ENCODE measurements at places on chromosomes 6 and 20. TPM values are rescaled to one million over a fixed set of nuclear protein-coding genes. Genes with fewer than 3 reads are reported as not detected.

DNA sequence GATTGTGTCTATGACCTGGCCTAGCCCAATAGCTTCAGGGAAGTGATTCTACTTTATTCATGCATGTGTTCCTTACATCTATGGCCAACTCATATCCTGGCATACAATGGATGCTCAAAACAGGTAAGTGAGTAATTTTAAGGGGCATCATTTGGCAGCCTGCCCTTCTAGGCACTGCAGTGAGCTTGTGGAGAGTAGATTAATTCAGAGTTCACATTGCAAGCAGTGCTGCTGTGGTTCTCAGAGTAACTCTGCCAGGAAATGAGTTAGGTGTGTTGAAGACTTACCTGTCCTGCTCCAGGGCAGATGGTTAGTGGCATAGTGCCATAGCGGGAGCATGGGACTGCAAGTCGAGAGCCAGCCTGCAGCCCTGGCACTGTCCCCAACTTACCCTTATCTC is 158.0 kb downstream of the SCP2D1 start:
- H3K4me3 ChIP-seq: no peak overlapping the region
- no peak overlapping the region for H3K27ac ChIP-seq
- DNase-seq: peak; percentile 29
- no peaks in the 10 kb centered on the region for H3K36me3 ChIP-seq

- no peak overlapping the region for H3K4me3 ChIP-seq
- peaks cover 14% of the 10 kb centered on the region for H3K4me1 ChIP-seq
- H3K27me3 ChIP-seq: no peaks in the 10 kb centered on the region
- no peaks in the 10 kb centered on the region for H3K36me3 ChIP-seq
These were observed 119.0 kb downstream of the ALDH8A1 start for GRCh38 chr6:134830940-134831339.

GRCh38 chr6:97067045-97067444 is 142.5 kb downstream of the KLHL32 start:
- no peak overlapping the region for H3K27ac ChIP-seq
- H3K4me3 ChIP-seq: no peak overlapping the region

GRCh38 chr6:33828452-33828763 is 24.6 kb upstream of the MLN start:
- peaks cover 14% of the 10 kb centered on the region for H3K4me1 ChIP-seq
- no peaks in the 10 kb centered on the region for H3K36me3 ChIP-seq
- no peak overlapping the region for H3K4me3 ChIP-seq
- DNase-seq: no peak

GRCh38 chr6:105495515-105495914 is 92.6 kb upstream of the PREP start:
- DNase-seq: no peak
- no peaks in the 10 kb centered on the region for H3K27me3 ChIP-seq
- H3K27ac ChIP-seq: no peak overlapping the region

- no peak for DNase-seq
- H3K4me1 ChIP-seq: no peaks in the 10 kb centered on the region
- H3K27me3 ChIP-seq: no peaks in the 10 kb centered on the region
- no peak overlapping the region for H3K4me3 ChIP-seq
These were observed 245.1 kb upstream of the AFDN start for GRCh38 chr6:167581637-167582036.

- H3K36me3 ChIP-seq: no peaks in the 10 kb centered on the region
- no peak overlapping the region for H3K27ac ChIP-seq
- no peak overlapping the region for H3K4me3 ChIP-seq
- DNase-seq: no peak
These were observed 1.6 kb downstream of the SLC24A3 start for GRCh38 chr20:19213946-19214490.

GRCh38 chr6:163432300-163432699 is 17.8 kb downstream of the QKI start:
- H3K27ac ChIP-seq: no peak overlapping the region
- H3K36me3 ChIP-seq: no peaks in the 10 kb centered on the region
- DNase-seq: no peak
- H3K4me3 ChIP-seq: no peak overlapping the region
- no peaks in the 10 kb centered on the region for H3K27me3 ChIP-seq
- H3K4me1 ChIP-seq: peaks cover 16% of the 10 kb centered on the region

DNA sequence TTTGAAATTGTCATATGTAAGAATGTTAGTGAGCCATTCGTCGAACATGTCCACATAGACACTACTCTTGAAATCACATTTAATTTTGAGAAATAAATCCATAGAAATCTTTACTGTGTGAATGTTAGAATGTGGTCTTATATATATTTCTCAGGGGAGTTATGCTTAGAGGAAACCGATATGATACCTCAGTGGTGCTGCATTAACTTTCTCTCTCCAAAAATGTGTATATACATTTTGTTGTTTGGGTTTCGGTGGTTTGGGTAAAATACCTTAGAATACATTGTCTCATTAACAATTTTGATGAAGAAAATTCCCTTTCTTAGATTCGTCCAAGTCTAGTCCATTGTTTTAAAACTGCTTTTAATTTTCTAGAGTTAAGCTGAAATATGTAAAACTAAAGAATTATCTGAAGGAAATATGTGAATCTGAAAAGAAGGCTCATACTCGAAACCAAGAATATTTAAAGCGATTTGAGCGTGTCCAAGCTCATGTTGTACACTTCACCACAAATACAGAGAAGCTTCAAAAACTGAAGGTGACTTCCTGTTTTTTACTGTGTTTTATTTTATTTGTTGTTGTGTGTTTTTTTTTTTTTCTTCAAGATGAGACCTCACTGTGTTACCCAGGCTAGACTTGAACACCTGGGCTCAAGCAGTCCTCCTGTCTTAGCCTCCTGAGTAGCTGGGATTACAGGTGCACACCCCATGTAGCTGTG is 10.3 kb downstream of the KIZ start:
- H3K36me3 ChIP-seq: peaks cover 17% of the 10 kb centered on the region
- no peaks in the 10 kb centered on the region for H3K27me3 ChIP-seq
- H3K27ac ChIP-seq: no peak overlapping the region
- no peaks in the 10 kb centered on the region for H3K4me1 ChIP-seq

DNA sequence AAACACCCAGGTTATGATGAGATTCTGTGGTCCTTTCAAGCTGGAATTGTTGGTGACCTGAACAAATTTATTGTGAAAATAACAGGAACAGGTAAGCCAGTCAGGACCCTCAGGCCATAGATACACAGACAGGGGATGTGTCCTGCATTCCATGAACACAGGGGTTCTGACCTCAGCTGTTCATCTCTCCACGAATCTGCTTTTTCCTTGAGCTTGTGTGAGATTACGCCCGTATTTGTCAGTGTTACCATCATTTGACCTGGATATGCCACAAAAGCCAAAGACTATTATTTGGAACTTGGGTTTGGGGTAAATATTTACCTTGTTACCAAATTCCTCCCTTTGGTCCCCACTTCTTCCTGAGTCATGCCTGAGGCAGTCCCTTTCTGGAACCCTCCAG is 288.9 kb downstream of the PREX1 start:
- H3K27me3 ChIP-seq: peaks cover 7% of the 10 kb centered on the region
- H3K4me3 ChIP-seq: no peak overlapping the region
- H3K36me3 ChIP-seq: no peaks in the 10 kb centered on the region
- H3K4me1 ChIP-seq: no peaks in the 10 kb centered on the region
- peak; percentile 59 for DNase-seq

DNA sequence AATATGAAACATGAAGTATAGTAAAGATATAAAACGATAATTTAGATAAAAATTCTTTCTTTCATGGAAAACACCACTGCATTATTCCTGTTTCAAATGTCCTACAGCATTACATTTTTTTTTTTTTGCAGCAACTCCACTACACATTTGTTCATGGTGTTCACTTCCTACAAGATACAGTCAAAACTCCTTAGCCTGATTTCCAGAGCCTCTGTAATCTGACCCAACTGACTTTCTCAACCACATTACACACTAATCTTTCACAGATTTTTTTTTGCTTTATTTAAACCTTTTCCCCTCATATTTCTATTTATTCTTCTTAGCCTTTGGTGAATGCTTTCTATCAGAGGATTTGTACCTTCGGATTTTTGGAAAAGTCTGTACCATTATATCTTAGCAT is 176.5 kb upstream of the PDE7B start:
- no peak overlapping the region for H3K27ac ChIP-seq
- no peaks in the 10 kb centered on the region for H3K27me3 ChIP-seq
- peaks cover 6% of the 10 kb centered on the region for H3K4me1 ChIP-seq
- H3K4me3 ChIP-seq: no peak overlapping the region

DNA sequence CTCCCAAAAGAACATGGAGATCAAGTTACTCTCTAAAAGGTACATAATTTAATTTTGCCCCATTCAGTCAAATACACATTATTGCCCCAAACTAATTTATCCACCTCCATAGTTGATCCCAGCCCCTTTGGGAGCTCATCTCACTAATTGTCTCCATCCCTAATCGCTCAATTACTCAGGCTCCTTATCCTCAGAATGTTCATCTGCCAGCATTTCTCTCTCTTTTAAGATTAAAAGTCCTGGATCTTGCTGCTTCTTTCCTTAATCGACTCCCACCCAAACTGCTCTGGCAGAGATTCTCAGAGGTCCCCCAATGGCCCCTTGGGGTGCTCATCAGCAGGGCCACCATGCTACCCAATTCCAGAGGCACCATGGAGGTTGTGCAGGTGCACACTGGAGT is 18.4 kb upstream of the NNAT start:
- peaks cover 3% of the 10 kb centered on the region for H3K36me3 ChIP-seq
- peaks cover 3% of the 10 kb centered on the region for H3K4me1 ChIP-seq
- no peaks in the 10 kb centered on the region for H3K27me3 ChIP-seq
- no peak for DNase-seq
- no peak overlapping the region for H3K4me3 ChIP-seq
- H3K27ac ChIP-seq: no peak overlapping the region

DNA sequence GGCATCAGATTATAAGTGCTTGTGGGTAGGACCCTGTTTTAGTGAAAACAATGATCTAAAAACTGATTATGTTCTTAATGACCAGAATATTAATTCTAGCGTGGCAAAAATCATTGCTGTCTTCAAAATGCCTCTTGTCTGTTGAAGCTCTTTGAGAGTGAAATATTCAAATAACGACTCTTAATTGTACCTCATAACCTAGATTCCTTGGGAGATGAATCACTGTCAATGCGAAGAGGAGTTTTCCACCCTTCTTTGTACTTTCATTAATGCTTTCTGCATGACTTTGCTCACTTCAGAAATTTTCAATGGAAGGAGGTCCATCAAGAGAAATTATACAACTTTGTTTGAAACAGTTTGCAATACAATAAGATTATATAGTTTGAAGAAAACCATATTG is 71.5 kb downstream of the CRYBG1 start:
- H3K27ac ChIP-seq: no peak overlapping the region
- H3K4me3 ChIP-seq: no peak overlapping the region
- peaks cover 17% of the 10 kb centered on the region for H3K27me3 ChIP-seq
- no peaks in the 10 kb centered on the region for H3K36me3 ChIP-seq

GRCh38 chr20:36415475-36416002 is 109.4 kb downstream of the DLGAP4 start:
- no peak for DNase-seq
- no peak overlapping the region for H3K27ac ChIP-seq
- H3K36me3 ChIP-seq: no peaks in the 10 kb centered on the region
- no peak overlapping the region for H3K4me3 ChIP-seq
- peaks cover 26% of the 10 kb centered on the region for H3K27me3 ChIP-seq
- no peaks in the 10 kb centered on the region for H3K4me1 ChIP-seq

- peaks cover 7% of the 10 kb centered on the region for H3K27me3 ChIP-seq
- no peak for DNase-seq
- H3K4me3 ChIP-seq: no peak overlapping the region
- H3K27ac ChIP-seq: no peak overlapping the region
- no peaks in the 10 kb centered on the region for H3K4me1 ChIP-seq
These were observed 18.9 kb downstream of the TRMT6 start for GRCh38 chr20:5931411-5931810.

POLR1C gene
- total RNA-seq: 29.5 TPM

PANK2 gene
- 60.4 TPM for total RNA-seq

ELOVL4 gene
- 6.8 TPM for total RNA-seq

CTAGE9 gene
- total RNA-seq: not detected

ZNFX1 gene
- total RNA-seq: 56.6 TPM

CD24 gene
- 3.3 TPM for total RNA-seq

EEF1A1 gene
- total RNA-seq: 19,513 TPM

BNIP5 gene
- not detected for total RNA-seq
